Cardiac septum (tissue), 1 donor: ENCODE measurements at places on chromosomes 7 and 10.

DNA sequence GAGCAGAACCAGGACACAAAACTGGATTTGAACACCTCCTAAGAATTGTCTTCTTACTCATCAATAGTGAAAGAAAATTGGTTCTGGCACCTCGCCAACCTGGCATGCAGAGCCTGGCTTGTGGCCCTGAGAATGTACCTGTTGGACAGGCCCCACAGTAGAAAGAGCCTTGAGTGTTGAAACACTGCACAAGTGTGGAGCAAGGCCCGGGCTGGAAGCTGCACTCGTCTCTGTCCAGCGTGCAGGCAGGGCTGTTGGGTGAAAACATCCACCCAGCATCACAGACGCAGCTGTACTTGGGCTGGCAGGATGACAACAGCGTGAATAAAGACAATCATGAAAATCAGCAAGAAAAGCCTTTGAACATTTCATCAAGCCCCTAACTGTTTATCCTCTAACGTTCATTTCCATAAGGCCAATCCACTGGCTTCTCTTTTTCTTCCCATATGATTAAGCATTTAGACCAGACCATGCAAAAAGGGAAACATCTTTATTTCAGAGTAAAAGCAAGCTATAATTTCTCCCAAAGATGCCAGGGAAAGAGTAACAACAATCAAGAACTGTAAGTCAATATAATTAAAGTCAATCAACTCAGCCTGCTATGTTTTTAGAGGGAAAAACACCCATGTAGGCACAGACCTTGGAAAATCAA lies 15.6 kb downstream of the CUBN start:
- no peak for DNase-seq

GRCh38 chr7:36119005-36119706 lies 33.9 kb upstream of the EEPD1 start:
- no peak for DNase-seq

GRCh38 chr10:20443094-20443493 lies 454.0 kb downstream of the NEBL start:
- DNase-seq, result no peak

GRCh38 chr10:81081887-81082620 lies 544.4 kb downstream of the SH2D4B start:
- DNase-seq, result no peak

GRCh38 chr10:125442856-125443540 lies 240.0 kb downstream of the TEX36 start:
- no peak for DNase-seq

- no peak for DNase-seq
Measured at GRCh38 chr10:104579136-104579535, 62.0 kb upstream of the SORCS3 start.

- no peak for DNase-seq
Measured at GRCh38 chr10:35140727-35141126, 14.1 kb downstream of the CREM start.

DNA sequence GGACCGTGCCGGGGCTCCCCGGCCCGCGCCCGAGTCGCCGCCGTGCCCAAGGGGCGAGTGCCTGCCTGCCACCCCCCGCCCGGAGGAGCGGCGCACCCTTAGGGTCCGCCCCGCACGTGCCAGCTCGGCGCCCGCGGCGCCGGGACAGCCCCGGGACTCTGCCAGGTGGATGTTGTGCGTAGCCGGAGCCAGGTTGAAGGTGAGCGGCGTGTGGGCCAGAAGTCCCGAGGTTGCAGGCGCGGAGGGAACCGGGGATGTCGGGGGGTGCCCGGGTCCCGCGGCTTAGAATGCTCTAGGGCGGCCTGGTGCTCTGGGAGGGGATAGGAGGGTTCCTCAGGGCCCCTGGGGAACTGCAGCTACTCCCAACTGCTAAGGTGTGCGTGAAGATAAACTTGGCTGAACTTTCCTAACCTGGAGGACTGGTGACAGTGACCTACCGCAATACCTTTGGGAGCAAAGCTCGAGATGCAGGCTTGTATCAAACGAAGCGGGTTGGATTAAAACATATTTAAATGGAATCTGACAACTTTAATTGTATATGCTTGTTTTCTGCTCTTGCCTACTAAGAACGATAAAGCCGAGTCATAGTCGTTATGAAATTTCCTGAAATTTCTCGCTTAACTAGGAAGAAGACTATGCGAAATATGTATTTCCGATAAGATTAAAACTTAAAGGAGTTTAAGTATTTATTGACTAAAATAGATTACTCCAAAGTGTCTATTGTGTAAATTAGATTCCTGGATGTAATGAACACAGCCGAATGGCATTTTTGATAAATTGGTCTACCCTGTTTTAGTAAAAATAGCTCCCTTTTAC lies at the start of gene CUX1:
CUX1 (plus strand) TSS at position 156 of the 816 bp plus-strand sequence; CDS start at position 170, 14 bp downstream.
- peak; percentile 80 for DNase-seq

- peak; percentile 41 for DNase-seq
Measured at GRCh38 chr7:139570119-139570518, 46.6 kb downstream of the CLEC2L start.

GRCh38 chr7:108020585-108020984 lies 17.6 kb upstream of the LAMB1 start:
- DNase-seq, result no peak

GRCh38 chr7:29505931-29506330 lies 57.7 kb upstream of the PRR15 start:
- DNase-seq, result no peak

DNA sequence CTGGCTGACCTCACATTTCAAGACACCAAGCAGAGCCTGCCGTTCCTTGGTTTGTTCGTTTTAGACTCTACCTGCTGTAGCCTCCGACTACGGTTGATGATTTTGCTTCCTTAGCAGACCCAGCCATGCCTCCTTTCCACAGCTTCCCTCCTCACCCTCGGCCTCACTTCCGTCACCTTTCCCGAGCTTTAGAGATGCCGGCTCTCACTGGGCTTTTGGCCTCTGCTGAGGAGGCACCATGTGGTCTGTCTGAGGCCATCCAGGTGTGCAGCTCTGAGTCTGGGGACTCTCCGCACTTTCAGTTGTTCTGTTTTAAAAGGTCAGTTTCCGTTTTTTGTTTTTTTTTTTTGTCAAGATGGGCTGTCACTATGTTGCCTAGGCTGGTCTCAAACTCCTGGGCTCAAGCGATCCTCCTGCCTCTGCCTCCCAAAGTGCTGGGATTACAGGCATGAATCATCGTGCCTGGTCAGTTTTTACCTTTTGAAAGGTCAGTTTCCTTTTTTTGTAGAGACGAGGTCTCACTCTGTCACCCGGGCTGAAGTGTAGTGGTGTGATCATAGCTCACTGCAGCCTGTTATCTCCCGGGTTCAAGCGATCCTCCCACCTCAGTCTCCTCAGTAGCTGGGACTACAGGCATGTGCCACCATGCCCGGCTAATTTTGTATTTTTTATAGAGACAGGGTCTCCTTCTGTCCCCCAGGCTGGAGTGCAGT lies 11.7 kb downstream of the ORAI2 start:
- DNase-seq, result no peak

DNA sequence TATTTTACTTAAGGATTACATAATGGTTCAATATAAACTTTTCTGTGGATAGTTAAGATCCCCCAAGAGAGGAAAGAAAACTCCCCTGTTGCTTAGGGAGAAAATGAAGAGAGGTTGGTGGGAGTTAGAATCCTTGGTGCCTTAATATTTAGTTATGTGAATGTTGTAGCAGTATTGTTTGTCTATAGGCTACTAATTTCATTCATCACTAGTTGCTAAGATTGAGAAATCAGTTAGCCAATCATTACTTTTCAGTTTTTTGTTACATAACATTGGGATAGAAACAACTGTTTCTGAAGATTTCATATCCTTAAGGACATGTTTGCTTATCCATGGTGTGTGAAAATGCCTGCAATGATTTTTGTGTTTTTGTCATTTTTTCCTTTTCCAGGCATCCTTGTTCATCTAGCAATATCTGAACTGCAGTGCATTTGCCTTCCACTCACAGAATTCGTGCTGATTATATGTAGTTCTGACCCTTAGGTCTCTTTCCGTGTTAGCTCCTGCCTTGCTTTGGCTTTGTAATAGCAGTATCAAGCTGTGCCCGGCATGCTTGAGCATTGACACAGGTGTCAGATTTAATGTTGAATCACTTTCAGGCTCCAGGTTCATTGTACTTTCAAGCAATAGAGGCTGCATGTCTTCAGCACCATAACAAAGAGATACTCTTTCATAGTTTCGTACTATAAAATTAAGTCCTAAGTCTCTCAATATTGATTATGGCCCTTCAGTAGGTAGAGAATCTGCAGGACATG lies 85.0 kb downstream of the PODXL start:
- DNase-seq, result no peak

GRCh38 chr7:47685151-47685550 lies 103.2 kb upstream of the TNS3 start:
- no peak for DNase-seq

DNA sequence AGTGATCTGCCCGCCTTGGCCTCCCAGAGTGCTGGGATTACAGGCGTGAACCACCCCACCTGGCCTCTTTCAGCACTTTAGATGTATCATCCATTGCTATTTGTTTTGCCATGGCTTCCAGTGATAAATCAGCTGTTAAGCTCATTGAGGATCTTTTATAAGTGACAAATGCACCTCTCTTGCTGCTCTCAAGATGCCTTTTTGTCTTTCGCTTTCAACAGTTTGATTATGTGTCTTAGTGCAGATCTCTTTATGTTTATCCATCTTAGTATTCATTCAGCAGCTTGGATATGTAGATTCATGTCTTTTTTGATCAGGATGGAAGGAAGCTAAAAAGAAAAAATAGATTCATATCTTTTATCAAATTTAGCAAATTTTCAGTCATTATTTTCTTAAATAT lies 105.6 kb downstream of the MAPK8 start:
- DNase-seq, result no peak

DNA sequence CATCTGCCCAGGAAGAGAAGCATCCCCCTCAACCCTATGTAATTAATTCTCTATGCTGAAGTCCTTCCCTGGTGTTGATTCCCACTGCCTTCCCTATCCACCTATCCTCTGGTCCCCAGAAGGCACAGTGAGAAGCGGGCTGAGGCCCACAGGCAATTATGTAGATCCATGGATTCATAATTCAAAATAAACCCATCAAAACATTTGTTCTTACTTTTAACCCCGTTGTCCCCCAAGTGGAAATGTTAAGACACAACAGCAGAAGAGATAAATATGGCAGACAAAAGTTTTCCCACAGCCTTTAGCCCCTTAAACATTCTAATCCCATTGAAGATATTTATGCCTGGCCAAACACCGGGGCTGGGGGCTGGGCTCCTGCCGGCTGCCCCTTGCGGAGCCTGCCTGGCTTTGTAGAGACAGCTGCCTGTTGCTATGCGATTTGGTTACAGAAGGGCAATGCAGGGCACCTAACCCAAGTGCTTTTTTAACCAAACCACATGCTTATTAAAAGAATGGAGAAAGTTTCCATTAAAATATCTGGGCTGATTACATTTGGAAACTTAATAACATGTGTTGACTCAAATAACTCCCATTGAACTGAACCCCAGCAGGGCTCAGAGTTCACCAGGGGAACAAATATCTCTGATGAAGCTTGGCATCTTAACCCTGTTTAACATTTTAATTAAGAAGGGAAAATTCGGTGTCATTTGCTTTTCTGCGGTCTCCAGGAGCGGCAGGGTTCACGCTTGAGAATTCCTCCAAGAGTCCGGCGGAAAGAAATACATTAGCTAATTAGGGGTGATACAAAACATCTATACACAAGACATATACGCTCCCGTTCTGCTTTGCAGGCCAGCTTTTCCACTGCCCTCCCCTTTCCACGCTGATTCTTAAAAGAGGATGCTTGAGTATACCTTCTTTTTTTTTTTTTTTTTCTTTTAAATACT lies 110.8 kb upstream of the FGFR2 start:
- DNase-seq, result no peak

DNA sequence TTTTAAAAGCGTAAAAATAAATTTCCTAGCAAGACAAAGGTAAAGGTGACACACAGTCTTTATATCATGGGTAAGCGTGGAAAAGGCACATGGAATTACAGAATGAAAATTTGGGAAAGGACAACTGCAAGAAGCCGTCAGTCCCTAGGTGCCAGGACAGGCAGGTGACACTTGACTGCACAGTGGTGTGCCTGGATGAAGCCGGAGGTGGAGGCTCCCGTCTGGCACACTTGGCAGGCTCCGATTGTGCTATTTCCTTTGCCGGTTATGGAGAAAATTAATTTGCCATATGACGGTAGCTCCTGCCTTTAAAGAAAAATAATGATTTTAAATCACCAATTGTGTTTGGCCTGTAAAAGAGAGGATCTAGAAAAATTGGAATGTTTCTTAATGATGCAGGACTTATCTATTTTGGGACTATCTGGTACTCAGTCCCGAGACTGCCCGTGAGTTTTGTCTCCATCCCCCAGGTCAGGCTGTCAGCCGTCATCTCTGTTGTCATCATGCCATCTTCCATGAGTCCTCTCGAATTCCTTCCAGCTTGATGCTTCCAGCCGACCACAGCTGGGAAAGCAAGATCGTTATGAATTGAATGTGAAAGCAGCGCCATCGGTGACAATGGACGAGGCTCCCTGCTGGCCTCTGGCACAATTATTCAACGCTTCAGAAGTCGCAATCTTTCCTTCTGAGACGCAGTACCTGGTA lies 56.2 kb upstream of the MGMT start:
- DNase-seq, result no peak

DNA sequence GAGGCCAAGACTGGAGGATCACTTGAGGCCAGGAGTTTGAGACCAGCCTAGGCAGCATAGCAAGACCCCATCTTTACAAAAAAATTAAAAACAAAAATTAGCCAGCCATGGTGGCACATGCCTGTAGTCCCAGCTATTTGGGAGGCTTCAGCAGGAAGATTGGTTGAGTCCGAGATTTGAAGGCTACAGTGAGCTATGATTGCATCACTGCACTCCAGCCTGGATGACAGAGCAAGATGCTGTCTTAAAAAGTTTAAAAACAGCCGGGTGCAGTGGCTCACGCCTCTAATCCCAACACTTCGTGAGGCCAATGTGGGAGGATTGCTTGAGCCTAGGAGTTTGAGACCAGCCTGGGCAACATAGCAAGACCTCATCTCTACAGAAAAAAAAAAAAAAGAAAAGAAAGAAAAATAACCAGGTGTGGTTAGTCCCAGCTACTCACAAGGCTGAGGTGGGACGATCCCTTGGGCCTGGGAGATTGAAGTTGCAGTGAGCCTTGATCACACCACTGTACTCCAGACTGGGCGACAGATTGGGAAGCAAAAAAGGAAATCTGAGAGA lies 44.7 kb downstream of the ZAN start:
- no peak for DNase-seq
